CD4-positive, alpha-beta T cell treated with Interleukin-6 for 4 hours (primary cell): ENCODE measurements at places on chromosomes 1 and 21.
A peak's percentile ranks its signal among the peaks of the same experiment; 100 is the strongest.

- DNase-seq: no peak
These were observed 11.2 kb upstream of the ADAMTSL4 start for GRCh38 chr1:150537732-150538684.

DNA sequence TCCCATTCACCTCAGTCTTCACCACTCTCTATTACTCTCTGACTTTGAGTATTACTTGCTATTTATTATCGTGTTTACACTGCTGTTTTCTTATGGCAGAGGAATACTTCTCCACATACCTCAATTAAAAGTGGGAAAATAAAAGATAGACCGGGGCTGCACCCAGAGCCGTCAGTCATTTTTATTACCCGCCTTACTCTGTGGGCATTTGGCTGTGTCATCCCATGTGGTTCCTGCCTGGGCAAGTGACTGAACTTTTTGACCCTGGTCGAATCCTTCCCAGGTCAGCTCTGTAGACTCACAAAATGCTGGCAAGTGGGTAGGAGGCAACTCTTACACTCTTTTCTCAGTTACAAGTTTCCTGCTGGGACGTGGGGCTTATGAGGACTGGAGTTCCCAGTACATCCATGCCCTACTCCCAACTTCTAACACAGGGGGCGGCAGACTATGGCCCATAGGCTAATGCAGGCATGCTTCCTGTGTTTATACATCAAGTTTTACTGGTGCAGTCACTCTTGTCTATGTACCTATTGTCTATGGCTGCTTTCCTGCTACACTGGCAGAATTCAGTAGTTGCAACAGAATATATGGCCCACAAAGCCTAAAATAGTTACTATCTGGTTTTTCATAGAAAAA lies 69.5 kb upstream of the KCND3 start:
- DNase-seq: no peak

DNA sequence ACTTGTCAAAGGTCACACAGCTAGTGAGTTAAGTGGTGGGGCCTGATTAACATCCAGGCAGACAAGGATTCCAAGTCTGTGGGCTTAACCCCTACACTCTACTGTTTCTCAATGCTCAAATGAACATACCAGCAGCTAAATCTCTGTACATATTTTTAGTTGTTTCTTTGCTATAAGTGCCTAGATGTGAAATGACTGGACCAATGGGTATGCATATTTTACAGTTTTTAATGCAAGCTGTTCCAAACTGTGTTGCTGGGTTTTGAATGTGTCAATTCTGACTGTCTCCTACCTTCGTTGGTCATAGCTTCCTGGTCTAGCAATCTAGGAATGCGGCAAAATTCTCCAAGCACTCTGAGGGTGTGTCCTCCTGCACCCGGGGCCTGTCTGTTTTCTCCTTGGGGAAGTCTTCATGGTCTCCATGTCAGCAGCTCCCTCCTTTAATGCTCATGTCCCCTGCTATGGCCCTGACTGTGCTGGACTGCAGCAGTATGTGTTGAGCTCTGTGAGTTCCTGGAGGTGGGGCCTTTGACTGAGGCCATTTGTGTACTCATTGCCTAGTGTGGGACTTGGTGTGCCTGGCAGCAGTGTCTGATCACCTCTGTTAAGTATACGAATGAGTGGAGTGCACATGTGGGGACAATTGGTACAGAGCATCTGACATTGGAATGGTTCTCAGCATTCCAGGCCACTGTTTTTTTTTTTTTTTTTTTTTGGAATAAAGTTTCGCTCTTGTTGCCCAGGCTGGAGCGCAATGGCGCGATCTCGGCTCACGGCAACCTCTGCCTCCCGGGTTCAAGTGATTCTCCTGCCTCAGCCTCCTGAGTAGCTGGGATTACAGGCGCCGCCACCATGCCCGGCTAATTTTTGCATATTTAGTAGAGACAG lies 72.9 kb upstream of the SLC2A1 start:
- DNase-seq: no peak

DNA sequence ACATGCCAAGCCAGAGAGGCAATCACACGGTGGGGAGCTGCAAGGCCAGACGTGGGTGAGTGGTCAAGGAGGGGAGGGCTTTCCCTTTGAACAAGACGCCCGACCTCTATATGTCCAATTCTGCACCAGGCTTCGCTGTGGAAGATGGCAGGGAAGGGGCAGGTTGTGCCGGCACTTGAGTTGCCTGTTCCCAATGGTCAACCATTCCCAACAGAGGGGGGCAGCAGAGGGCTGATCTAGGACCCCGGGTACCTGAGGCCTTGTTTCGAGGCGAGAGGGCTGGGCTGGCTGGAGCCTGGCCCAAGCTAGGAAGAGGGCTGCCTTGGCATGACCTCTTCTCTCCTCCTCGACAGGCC lies 64.9 kb downstream of the TMEM53 start:
- DNase-seq: peak; percentile 47

DNA sequence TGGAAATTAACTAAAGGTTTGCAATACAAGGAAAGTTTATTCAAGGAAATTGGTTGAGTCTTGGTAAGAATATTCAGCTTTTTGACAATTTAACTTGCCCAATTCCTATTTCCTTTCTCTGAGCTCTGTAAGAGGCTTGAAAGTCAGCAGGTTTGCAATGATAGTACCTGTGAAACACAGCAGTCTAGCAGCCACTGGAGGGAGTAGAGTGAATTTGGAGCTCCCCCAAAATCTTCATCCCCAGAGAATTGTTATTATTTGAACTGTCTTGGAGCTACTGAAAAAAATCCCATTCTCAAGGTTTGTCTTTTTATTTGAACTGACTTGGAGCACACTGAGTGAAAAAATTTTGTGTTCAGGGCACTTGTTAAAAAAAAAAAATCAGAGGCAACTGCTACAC lies 654.2 kb upstream of the PKN2 start:
- no peak for DNase-seq

- DNase-seq: no peak
These were observed 6.4 kb downstream of the BCAR3 start for GRCh38 chr1:93675271-93675670.

DNA sequence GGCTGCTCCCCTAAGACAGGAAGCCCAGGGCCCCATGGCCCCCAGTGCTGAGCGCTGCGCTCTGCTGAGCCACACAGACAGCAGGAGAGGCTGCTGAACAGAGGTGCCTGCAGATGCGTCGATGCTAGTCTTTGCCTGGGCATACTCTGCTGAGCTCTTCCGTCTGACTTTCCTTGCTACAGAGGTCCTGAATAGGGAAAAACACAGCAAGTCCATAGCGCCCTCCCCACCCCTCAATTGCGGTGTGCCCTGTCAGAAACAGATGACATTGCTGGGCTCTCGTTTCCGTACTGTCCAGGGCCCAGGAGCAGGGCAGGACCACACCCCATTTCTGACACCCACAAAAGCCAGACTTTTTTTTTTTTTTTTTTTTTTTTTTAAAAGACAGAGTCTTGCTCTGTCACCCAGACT lies 252.5 kb downstream of the SDCCAG8 start:
- peak; percentile 50 for DNase-seq

DNA sequence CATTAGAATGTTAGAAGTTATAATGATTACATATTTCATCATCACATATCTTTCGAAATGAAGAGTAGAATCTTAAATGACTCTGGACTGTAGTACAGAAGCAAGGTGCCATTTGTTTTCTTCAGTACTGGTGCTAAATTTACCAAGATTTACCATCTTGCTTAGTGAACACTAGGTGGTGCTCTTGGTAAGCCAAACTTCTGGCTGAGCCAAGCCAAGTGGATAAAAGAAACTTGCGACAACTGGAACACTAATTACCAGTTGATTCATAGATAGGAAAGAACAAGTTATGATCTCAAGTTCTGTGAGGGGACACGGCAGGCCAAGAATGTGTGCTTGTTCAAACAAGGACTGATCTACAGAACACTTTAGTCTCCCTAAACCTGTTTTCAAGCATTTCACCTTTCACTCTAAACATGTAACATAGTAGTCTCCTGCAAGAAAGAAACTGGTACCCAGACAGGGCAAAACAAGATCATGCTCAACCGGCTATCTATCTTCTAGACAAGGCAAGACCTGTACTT lies 19.8 kb downstream of the SPRTN start:
- peak; percentile 45 for DNase-seq

DNA sequence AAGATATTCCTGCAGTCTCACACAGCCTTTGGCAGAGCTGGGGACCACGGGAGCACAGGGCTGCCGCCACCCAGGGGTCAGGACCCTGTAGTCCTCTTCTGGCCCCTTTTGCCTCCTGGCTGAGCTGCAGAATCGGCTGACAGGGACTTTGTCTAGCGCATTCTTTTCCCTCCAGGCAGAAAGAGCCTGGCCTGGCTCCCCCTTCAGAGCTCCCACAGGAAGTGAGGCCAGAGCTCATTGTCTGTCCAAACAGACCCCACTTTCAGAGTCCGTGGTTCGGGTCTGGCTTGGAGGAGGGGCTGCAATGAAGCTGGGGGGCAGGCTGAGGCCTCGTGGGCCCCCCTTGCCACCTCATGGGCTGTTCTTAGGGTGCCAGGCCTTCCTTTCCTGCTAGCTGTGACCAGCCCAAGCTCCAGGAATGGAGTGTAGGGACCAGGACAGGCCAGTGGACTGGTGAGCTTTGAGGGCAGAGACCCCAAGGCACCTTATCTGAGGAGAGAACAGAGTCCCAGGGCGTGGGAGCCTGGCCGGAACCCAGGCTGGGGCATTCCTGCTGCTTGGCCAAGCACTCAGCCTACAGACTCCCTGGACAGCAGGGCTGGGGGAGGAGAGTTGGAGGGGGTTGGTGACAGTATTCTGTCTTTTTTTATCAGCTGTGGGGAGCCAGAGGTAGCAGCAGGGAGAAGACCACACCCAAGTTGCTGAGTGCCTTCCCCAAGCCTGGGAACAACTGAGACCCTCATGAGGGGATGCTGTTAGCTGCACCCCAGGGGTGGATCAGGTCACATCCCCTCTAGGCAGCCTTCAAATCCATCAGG lies 4.7 kb downstream of the CELSR2 start:
- no peak for DNase-seq

GRCh38 chr1:19424651-19425570 lies 60.4 kb downstream of the CAPZB start:
- no peak for DNase-seq

DNA sequence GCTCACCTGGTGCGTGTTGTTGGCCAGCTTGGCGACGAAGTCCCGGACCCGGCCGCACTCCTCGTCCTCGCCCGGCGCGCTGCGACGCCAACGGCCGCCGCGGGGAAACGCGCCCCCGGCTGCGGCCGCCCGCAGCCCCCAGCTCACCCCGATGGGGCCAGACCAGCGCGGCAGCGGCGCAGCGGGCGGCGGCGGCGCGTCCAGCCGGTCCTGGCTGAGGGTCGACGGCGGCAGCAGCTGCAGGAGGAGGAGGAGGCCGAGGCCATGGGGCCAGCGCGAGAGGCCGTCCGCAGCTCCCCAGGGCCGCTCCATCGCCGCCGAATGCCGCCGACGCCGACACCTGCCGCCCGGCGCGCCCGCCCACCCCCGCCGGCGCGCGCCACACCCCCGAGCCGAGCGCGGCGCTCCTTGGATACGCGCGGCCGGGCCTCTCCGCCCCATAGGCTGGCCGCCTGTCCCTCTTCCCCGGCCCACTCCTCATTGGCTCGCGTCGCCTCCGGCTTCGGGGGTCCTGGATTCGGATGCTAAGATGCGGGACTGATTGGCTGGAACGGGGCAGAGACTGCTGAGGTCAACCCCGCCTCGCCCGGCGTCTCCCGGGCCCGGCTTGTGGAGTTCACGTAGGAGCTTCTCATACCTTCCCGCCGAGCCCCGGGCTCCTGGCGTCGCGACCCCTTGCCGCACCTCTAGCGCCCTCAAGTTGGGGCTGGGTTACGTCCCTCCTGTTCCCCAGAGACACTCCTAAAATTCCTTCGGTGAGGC lies at the start of gene SORT1:
Gene SORT1, minus strand, starts transcription at position 338 of the 762 bp plus-strand sequence. Its CDS starts 26 bp downstream, at position 312.
- DNase-seq: peak; percentile 55

DNA sequence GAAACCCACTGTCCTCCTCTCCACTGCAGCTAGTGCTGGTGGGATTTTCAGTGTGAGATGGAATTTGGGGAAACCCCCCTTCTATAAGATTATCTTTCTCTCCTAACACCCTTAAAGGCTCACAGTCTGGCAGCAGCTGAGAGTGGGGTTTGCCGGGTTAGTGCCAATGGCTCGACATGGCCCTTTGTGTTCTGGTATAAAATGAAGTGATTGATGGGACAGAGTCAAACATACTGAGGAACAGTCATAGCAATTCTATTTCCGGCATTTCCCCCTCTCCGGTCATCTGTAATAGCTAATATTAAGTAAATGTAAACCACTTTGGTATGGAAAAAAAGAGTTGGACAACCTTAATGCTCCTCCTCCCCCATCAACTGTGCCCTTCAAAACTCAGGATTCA lies 37.6 kb downstream of the TFF3 start:
- no peak for DNase-seq

DNA sequence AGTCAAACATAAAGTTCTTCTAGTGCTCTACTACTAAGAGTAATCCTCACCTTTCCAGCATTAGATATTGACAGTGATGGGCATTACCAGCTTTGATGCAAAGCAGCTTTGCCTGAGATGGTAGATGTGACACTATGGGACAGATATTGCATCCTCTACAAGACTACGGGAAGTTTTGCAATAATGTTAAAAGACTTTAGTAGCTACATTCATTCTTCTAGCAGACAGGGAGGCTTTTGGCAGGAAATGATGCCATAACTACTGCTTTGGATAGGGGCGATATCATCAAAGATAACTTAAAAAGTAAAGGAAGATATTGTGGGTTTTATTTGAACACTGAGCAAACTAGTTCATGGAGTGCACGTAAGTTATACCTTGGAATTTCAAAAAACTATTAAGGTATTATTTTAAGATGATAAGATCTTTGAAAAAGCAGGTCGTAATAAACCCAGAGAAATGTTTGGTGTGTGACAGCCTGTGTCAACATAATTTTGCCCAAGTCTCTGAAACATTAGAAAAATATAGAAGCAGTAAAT lies 368.3 kb upstream of the TMPRSS15 start:
- no peak for DNase-seq

- no peak for DNase-seq
These were observed 174.3 kb upstream of the DPT start for GRCh38 chr1:168903237-168903830.

DNA sequence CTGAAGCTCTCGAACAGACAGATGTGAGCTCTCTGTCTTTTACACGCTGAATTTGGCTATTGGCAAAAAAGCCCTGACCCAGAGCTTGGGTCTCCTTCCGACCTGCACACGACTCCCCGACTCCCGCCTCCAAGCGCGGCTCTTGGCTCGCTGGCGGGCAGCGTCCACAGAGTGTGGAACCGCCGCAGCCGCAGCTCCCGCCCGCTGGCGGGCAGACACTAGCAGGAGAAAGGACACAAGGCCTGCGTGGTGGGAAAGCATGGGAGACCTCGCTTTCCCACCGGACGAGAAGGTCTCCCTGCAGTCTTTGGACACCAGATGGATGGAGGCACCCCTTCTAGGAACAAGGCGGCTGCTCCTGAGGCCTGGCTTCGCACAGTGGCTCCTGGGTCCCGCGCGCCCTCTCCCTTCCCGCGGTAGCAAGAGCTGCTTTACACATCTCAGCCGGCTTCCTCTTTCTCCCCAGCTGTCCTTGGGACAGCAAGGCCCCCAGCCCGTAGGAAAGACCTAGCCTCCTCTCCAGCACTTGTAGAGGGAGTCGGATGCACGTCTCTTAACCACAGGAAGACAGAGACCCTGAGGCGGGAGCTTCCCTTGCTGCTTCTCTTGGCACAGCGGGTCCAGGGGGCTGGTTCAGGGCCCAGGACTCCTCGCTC lies 92.1 kb downstream of the PRKAB2 start:
- DNase-seq: no peak

GRCh38 chr1:152026895-152027294 lies 9.9 kb downstream of the S100A11 start:
- no peak for DNase-seq

- DNase-seq: no peak
These were observed 67.9 kb downstream of the NOS1AP start for GRCh38 chr1:162137179-162137960.

- DNase-seq: no peak
These were observed 4.1 kb downstream of the DNAI4 start for GRCh38 chr1:66920543-66920942.

GRCh38 chr1:196306421-196306820 lies 301.8 kb downstream of the KCNT2 start:
- DNase-seq: no peak
